NCI-H2171 (cell line): ENCODE measurements at places on chromosomes 1 and 21.

GRCh38 chr1:69568421-69569174, 876 bp downstream of the LRRC7 start:
- no peak for DNase-seq

- DNase-seq: no peak
Observed at GRCh38 chr21:36981977-36982700, 15.7 kb upstream of the HLCS start.

DNA sequence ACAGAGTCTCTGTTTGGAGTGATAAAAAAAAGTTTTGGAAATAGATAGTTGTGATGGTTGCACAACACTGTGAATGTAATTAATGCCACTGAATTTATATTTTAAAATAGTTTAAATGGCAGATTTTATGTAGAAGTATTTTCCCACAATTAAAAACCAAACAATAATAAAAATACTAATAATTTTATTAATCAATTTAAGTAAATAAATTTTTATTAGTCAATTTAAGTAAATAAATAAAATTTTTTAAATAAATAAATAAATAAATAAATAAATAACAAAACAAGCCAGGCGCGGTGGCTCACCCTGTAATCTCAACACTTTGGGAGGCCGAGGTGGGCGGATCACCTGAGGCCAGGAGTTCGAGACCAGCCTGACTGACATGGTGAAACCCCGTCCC, 4.9 kb upstream of the KDF1 start:
- DNase-seq: no peak

DNA sequence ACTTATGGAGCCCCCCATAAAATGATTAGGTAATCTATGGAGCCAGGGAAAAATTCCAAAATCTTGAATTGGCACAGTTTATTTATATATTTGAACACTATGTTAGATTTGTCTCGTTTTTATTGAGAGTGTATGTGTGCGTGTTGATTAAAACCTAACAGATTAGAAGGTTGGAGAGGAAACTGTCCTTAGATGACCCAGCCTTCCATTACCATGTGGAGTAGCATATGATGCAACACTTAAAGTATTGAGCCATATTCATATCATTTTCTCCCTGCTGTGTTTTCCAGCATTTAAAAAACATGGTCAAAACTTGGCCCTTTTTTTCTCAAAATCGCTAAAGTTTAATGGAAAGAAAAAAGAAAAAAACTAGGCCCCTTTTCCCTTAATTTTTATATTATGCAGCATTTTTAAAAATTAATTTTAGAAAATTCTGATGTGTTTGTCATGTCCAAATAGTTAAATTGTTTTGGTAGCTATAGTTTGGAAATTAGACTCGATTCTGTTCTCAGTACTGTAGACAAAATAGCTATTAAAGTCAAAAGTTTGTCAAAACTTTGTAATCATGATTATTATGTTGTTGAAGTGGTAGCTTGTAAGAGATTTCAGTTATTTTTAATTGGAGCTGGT, 2.3 kb downstream of the LRRC8D start:
- DNase-seq: no peak

DNA sequence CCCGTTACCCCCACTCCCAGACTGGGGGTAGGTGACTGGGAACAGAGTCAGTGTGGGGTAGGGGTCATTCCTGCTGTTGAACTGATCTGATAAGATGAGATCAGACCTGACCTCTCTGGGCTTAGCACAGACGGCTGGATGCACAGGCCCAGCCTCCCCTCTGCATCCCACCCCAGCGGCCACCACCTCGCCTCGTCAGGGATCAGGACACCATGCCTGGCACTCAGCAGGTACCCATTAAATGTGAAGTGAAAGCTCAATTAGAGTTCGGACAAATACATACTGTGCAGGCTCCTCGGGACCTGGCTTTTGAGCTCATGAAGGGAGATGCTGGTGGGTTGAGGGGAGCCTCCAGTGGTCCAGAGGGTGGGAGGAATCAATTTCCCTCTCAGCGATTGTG, 15.7 kb downstream of the SOX13 start:
- DNase-seq: no peak

DNA sequence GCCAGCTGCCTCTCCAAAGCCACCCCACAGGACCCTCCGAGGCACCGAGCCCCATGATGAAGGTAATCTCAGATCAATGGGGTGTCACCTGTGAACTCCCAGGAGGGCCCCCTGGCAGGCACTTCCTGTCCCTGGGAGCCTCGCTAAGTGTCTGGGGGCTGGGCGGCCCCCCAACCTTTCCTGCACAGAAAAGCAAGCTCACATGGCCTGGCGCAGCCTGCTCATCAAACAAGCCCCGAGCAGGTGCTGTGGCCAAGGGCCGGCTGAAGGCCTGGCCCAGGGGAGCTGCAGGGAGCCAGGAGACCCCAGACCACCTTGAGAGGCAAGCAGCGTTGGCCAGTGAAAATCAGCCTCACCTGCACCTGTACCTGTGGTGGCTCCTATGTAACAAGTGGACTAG, 2.9 kb downstream of the RIPK4 start:
- no peak for DNase-seq

- peak; percentile 39 for DNase-seq
Observed at GRCh38 chr1:179369751-179370341, 4.1 kb downstream of the AXDND1 start.

DNA sequence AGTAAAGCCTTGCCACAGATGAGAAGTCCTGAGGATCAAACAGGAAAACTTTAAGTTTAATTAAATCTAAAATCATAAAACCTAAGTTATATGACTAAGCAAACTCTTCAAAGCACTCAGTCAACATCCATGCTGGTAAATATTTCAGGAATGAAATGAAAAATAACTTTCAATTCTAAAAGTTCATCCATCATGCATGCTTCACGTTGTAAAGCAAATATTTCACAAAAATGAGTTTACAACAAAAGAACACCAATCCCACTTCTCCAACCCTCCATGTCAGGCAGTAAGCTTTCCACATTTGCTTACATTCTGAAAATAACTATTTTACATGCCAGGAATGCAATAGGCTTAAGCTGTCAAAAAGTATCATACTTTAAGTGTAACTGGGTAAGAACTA, 16.8 kb downstream of the APP start:
- DNase-seq: no peak

DNA sequence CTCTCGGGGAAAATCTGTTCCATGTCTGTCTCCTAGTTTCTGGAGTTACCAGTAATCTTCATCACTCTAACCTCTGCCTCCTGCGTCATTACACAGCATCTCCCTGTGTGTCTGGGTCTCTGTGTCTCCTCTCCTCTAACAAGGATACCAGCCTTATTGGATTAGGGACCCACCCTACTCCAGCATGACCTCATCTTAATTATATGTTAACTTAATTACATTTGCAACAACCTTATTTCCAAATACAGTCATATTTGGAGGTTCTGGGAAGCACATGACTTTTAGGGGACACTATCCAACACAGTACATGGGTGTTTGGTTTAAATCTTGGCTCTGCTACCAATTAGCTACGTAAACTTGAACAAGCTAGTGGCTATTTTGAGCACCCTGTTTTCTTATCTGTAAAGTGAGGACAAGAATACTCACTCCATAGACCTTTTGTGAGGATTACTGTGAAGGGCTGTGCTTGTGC, 83.9 kb upstream of the SGIP1 start:
- DNase-seq: no peak
